AG08395 (cell line): ENCODE measurements at places on chromosomes 7 and 10.
A peak's percentile ranks its signal among the peaks of the same experiment; 100 is the strongest.

DNA sequence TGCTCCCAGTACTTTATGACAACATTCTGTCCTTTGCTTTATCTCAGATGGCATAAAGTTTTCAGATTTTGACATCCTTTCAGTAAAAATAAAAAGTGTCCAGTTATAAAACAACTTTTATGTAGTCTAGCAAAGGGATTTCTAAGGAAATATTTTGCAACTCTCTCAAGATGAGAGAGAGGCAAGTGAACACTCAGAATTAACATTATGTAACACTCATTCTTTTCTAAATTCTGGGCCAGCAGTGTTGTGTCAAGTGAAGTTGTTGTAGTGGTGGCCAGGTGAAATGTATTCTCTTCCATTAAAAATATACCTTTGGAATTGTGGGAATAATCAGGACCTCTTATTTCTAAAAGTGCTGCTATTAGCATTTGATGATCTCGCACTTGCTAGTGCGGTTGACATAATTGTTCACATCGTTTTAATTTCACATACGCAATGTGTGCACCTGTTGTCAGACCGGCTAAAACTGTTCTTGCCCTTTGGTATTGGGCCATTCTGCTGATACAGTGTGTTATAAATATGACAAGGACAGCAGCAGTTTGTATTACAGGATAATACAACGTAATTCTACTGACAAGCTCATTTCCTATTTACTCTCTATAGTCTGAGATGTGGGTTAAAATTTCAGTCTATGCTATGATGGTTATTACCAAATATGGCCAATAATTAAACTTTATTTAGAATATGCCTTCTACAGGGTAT is 23.8 kb downstream of the CPED1 start:
- no peak for DNase-seq

GRCh38 chr7:36182854-36183604 is 30.0 kb downstream of the EEPD1 start:
- DNase-seq, result no peak

GRCh38 chr7:152579070-152579469 is 96.9 kb downstream of the XRCC2 start:
- no peak for DNase-seq

- DNase-seq, result no peak
Measured at GRCh38 chr10:83199374-83199773, 939.9 kb upstream of the GHITM start.

DNA sequence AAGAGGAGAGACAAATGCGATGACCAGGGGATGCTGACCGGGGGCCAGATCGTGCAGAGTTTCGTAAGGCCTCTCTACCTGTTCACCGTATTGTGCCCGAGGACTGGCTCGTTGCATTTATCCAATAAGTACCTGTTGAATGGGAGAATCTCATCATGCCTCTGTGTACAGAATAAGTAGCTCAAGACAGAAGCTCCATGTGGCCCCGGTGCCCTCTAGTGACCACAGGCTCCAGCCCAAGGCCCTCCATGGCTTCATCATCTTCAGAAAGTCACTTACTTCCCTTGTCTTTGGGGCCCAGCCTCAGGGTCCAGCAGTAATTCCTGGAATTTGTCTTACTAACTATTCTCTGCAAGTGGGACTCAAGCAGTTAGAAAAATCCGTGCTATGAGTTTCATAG is 151.0 kb downstream of the CHN2 start:
- peak; percentile 35 for DNase-seq

GRCh38 chr10:114427124-114427852 is 23.0 kb upstream of the AFAP1L2 start:
- DNase-seq, result no peak

DNA sequence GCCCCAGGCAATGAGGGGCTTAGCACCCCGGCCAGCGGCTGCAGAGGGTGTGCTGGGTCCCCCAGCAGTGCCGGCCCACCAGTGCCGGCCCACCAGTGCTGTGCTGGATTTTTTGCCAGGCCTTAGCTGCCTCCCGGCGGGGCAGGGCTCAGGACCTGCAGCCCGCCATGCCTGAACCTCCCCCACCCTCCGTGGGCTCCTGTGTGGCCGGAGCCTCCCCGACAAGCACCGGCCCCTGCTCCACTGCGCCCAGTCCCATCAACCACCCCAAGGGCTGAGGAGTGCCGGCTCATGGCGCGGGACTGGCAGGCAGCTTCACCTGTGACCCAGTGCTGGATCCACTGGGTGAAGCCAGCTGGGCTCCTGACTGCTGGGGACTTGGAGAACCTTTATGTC is 3.5 kb upstream of the ACSL5 start:
- no peak for DNase-seq

DNA sequence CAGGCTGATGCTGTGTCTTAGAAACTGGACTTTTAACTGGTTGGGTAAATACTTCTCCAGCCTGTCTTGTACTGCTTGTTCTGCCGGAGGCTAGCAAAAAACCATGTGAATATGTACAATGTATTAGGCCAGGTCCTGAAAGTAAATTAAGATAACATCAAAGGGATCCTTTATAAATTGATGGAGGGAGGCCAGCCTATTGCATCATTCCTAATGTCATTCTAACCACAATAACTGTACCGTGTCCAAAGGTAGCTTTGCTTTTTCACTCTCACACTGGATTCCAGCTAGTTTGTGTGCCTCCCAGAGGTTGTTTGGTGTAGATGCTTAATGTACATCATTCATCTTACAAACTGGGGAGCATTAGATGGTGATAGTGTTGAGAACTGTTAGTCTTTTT is 91.2 kb upstream of the SEM1 start:
- no peak for DNase-seq

- no peak for DNase-seq
Measured at GRCh38 chr10:95506056-95506737, 55.0 kb downstream of the SORBS1 start.

DNA sequence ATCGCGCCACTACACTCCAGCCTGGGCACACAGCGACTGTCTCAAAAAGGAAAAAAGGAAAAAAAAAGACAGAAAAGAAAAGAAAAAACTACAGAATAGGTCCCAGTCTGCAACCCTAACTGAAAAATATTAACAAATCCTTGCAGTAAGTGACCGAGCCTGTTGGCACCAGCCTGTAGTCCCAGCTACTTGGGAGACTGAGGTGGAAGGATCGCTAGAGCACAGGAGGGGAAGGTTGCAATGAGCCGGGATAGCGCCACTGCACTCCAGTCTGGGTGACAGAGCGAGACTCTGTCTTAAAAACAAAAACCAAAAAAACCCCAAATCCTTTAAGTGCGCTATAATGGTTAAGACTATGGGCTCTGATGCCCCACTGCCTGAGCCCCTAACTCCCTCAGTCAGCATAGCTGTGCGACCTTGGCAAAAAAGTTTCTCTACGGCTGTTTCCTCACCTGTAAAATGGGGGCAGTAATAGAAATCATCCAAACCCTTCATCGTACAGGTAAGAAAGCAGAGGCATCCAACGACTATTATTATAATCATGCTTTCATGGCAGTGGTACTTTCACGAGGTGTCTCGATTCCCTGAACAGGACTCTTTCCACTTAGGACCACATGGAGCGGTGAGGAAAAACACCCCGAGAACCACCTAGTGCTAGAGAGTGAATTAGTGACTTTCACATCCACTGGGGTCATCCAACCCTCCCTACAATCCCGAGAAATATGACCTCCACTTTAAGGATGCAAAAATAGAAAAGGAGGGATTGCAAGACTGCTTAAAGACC is 755 bp downstream of the TOMM7 start:
- no peak for DNase-seq

DNA sequence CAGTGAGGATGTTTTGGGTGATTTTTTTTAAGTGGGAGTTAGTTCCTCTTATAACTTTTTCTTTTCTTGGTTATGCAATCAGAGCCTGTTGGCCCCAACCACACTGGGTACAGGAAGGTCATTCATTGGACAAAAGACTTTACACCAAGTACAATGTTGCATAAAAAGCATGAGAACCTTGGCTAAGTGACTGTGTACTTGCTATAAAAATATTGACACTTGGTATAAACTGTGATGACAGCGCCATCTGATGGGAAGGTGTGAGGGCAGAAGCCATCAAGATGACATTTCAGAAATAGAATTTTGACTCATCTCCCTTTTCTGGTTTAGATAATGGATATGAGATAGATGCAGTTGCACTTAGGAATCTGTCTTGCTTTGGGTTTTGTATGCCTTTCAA is 126.4 kb upstream of the CCDC6 start:
- peak; percentile 40 for DNase-seq

GRCh38 chr7:151390598-151391357 is 19.1 kb downstream of the WDR86 start:
- DNase-seq, result no peak

GRCh38 chr7:132393789-132394261 is 182.4 kb downstream of the PLXNA4 start:
- DNase-seq, result peak; percentile 67

- peak; percentile 56 for DNase-seq
Measured at GRCh38 chr7:69219381-69219780, 378.9 kb upstream of the AUTS2 start.

GRCh38 chr10:132057191-132057681 is 8.5 kb upstream of the JAKMIP3 start:
- no peak for DNase-seq

GRCh38 chr10:128167926-128168520 is 41.8 kb upstream of the MKI67 start:
- no peak for DNase-seq

GRCh38 chr7:16061630-16062029 is 359.7 kb downstream of the CRPPA start:
- DNase-seq, result no peak

DNA sequence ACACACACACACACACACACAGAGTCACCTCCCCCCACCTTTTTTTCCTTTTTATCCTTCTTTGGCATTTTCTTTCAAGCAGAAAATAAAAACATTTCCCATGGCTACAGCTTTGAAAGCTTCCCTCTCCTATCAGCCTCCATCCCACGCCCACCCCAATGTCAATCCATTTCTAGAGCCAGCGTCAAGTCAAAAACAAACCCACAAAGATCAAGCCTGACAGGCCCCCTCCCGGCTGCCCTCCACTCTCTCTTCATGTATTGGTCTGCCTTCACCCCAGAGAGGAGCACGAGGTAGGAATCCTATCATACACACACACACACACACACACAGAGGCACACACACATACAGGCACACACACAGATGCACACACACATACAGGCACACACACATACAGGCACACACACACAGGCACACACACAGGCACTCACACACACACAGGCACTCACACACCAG is 8.0 kb upstream of the TNRC18 start:
- DNase-seq, result no peak

DNA sequence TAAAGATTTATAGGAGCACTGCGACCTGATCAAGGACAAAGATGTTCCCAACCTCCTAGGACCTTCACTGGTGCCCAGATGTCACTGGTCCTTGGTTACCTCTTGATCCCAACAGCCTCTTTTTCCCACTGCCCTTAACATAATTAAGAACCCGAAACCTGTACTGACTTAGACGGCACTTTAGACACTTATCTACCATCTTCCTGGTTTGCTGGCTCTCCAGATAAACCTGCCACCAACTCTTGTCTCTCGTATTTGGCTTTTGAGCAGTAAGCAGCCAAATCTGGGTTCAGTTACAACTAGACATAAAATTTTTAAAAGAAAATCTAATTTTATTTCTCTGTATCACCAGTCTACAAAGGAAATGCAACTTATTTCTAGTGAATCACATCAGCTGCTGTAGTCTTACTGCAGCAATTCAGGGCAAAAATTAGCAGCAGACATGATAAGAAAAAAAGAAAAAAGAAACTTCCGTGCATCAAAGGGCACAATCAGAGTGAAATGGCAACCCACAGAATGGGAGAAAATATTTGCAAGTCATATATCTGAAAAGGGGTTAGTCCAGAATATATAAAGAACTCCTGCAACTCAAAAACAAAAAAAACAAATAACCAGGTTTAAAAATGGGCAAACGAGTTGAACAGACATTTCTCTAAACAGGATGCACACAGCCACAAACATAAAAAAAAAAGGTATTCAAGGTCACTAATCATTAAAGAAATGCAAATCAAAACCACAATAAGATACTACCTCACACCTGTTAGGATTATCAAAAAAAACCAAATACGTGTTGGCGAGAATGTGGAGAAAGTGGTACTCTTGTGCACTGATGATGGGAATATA is 9.4 kb downstream of the ASB13 start:
- DNase-seq, result no peak

DNA sequence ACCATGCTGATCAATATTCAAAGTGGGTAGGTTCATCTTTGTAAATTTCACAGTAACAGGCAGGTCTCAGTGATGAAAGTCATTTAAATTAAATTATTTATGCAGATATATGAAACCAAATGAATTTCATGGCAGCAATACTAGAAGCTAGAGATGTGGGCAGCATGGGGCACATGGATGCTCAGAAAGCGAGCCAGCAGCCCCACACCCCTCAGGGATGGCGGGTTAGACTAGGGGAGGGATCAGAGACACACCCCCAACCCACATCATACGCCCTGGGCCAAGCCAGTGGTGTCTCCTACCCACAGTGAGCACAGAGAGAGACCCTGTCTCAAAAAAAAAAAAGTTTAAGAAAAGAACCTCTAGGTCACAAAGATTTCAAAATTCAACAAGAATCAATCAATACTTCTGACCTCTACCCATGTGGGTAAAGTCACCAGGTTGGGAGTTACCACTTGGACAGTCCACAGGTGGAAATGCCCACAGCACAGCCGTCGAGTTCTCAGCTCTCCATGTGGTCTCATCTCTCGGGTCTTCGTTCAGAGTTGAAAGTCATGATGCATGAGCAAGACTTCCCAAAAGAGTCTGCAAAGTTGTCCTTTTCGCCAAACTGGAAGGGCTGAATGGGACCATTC is 79.3 kb upstream of the PPP2R2D start:
- no peak for DNase-seq

- DNase-seq, result no peak
Measured at GRCh38 chr10:11670381-11670780, 58.9 kb upstream of the USP6NL start.

DNA sequence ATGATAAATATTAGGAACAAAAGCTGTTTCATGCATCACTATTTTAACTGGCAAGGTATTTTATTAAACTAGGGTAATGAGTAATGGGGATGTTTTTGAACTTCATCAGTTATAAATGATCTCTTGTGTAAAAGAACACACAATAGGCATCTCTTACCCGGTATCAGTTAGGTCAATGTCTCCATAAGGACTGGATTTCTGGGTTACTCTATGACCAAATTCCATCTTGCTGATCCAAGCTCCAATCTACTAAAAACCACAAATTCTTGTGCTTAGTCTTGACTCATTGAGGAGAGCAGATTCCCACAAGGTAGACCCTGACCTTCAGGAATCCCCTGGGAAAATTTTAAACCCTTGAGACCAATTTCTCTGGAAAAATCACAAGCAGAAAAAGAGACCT is 1167.7 kb downstream of the XPNPEP1 start:
- DNase-seq, result no peak

GRCh38 chr10:74888962-74889661 is 62.7 kb downstream of the KAT6B start:
- DNase-seq, result peak; percentile 19

GRCh38 chr7:70505468-70505867 is 626.5 kb upstream of the GALNT17 start:
- no peak for DNase-seq

DNA sequence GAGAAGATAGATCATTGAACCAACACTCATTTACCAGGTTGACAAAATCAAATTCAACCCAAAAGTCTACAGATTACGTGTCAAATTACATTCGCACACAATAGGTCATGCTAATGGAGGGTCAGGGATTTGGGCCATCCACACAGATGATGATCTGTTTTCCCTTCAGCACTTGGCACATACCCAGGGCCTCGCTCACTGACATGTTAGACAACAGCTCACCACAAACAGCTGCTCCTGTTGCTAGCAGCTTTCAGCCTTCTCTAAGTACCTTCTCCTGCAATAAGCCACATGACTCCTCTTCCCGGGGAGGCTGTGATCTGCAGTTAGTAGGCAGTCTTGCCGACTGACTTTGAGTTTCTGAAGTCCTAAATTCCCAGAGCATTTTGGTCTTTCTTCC is 18.4 kb downstream of the NKX2-3 start:
- DNase-seq, result peak; percentile 74

GRCh38 chr10:54728511-54728910 is 72.5 kb downstream of the PCDH15 start:
- DNase-seq, result no peak
